ENCODE measurements at places on chromosomes 3 and 15.
A peak's percentile ranks its signal among the peaks of the same experiment; 100 is the strongest.

GRCh38 chr3:159560214-159560979 lies 428.2 kb upstream of the IL12A start:
- DNase-seq = no peak

- DNase-seq = no peak
Measured at GRCh38 chr15:74642734-74643664, 27.4 kb downstream of the CLK3 start.

DNA sequence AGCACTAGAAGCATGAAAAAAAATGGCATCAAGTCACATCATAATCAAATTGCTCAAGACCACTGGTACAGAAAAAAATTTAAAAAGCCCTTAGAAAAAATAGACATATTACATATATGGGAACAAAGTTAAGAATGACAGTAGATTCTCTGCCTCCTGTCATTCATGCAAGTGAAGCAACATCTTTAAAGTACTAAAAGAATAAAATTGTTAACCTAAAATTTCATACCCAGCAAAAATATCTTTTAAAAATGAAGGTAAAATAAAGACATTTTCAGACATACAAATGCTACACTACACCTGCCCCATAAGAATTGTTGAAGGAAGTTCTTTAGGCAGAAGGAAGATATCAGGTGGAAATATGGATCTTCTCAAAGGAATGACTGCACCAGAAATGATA lies 55.9 kb downstream of the THSD4 start:
- no peak for DNase-seq

- DNase-seq = no peak
Measured at GRCh38 chr3:38577371-38578080, 72.0 kb downstream of the SCN5A start.

GRCh38 chr15:73114064-73114463 lies 61.8 kb downstream of the NEO1 start:
- DNase-seq = no peak

DNA sequence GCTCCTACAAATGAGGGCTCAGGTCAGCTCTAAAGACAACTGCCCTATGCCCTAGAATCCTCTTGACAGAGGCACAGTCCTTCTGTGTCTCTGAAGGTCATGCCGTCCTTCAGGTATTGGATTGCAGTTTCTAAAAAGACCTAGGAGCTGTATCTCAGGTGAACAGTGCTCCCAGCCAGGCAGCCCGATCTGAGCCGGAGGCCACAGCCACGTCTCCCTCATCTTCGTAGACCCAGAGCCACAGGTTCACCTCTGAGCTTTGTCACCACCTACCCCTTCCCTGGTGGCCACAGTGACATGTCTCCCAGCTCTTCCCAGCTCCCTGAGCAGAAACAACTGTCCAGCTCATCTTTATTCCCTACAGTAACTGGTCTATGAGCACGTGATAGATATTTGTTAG lies 228.0 kb downstream of the VPS13C start:
- DNase-seq = no peak

- no peak for DNase-seq
Measured at GRCh38 chr15:81288040-81288439, 35.9 kb downstream of the STARD5 start.

GRCh38 chr3:46759239-46760167 lies 41.8 kb upstream of the PRSS50 start:
- DNase-seq = no peak

DNA sequence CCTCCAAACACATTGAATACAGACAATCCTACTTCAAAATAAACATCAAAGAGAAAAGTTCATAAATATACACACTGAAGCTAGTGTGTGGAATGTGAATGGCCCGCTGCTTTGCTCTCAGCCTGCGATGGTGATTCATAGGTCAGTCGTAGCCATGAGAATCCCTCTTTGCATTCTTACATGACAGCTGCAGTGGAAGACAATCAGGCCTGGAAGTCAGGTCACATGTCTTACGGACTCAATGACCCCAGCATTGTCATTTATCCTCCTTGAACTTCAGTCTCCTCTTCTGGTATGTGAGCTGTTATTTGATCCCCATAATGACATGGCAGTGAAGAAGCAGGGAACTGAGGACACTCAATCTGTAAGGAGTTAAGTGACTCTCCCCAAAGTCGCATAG lies 217.8 kb upstream of the EOMES start:
- DNase-seq = peak; percentile 65

- no peak for DNase-seq
Measured at GRCh38 chr3:44111482-44111881, 130.2 kb upstream of the TOPAZ1 start.

DNA sequence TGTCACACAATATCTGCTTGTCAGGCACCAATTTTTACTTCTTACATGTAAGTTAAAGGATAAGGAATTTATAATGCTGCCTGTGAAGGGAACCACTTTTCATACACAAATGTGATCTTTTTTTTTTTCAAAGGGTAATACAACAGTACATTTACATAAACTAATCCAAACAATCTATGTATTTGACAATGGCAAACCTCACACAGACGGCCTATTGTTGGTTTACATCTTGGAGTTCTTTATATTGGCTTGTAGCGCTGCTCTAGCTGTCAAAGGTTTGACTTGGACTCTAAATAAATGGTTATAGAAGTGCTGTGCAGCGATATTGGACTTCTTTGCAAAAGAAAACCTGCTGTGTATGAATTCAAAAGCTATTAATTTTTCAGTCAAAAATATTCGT lies 598.0 kb downstream of the FOXP1 start:
- DNase-seq = no peak

- DNase-seq = peak; percentile 93
Measured at GRCh38 chr3:105365391-105366325, 1.1 kb upstream of the ALCAM start.

- no peak for DNase-seq
Measured at GRCh38 chr3:192435241-192435640, 292.1 kb downstream of the FGF12 start.

Measured in kidney glomerular epithelial cell (primary cell).